ENCODE measurements at places on chromosomes 2 and 18.
A peak's percentile ranks its signal among the peaks of the same experiment; 100 is the strongest.

- no peak for DNase-seq
Measured at GRCh38 chr2:13696601-13697000, 935.9 kb upstream of the LRATD1 start.

DNA sequence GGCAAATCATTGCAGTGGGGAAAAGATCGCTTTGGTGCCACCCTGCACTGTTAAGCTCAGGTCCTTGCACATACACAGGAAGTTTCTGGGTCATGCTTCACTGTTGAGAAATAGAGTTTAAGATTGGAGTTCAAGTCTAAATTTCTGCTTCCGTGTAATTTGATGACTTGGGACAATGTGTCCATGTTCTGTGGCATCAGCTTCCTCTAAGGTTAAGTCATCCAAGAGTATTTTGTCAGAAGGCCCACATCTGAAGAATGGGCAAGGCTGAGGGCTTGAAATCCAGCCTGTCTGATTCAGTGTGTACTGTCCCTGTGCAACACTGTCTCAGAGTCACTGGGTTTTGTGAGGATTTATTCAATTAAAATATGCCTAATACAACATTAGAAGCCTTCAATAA, 880.7 kb downstream of the SUCLG1 start:
- DNase-seq, result no peak

GRCh38 chr18:62144338-62144737, 42.5 kb downstream of the PIGN start:
- no peak for DNase-seq

DNA sequence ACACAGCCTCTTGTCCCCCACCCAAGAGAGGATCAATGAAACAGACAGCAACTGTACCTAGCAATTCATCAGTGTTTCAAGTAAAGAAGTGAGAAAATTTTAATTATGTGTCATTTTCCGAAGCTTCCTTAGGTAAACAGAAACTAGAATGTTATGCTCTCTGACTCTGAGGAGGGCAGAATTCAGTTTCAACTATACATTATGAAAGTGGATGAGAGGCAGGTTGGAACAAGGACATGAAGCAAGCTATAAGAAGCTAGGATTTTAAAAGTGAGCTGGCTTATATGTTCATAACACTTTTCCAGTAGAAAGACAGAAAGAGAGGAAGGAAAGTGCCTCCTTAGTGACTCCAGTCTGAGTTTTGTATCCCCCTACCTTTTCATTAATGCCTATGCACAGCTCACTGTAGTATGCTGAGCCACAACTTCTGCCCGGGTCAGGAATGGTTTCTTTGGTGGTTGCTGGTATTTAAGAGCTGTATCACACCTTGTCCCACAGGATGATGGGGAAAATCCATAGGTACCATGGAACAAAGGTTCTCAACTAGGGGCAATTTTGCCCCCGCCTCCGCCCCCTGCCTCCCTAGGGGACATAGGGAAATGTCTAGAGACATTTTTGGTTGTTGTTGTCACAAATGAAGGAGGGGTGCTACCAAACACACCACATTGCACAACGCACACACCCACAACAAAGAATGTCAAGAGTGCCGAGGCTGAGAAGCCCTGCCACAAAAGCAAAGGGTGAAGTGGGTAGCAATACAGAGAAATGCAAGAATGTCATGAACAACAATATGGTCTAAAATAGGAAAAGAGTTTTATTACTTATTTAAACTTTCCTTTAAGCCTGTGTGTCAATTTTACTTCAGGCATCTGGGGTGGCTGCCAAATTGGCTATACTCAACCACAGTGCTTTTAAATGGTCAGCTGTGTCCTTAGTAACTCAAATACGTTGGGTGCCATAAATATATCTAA, 161.0 kb upstream of the ZFP36L2 start:
- no peak for DNase-seq

- no peak for DNase-seq
Measured at GRCh38 chr2:30371772-30372373, 75.2 kb upstream of the LCLAT1 start.

GRCh38 chr2:224969633-224970260, 72.5 kb downstream of the DOCK10 start:
- DNase-seq, result no peak

DNA sequence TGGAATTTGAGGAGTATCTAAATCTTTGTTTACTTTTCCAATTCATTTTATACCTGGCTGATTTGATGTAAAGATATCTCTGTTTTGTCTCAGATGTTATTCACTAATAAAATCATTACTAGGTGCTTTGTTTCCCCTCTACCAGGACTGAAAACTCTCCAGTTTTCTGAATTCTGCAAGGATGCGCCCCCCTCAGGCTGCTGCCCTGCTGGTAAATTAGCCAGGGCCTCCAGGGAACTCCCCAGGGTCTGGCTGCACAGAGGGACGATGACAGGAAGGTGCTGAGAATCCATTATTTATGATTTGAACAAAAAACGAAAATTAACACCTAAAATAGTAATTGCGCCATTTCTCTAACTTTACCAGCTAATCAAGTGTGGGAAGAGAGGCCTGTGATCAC, 541.2 kb upstream of the POU3F3 start:
- DNase-seq, result no peak

GRCh38 chr2:188869550-188869949, 104.6 kb upstream of the COL3A1 start:
- no peak for DNase-seq

- no peak for DNase-seq
Measured at GRCh38 chr2:105488285-105488684, 89.4 kb upstream of the FHL2 start.

GRCh38 chr2:211766689-211767088, 771.9 kb downstream of the ERBB4 start:
- DNase-seq, result no peak

DNA sequence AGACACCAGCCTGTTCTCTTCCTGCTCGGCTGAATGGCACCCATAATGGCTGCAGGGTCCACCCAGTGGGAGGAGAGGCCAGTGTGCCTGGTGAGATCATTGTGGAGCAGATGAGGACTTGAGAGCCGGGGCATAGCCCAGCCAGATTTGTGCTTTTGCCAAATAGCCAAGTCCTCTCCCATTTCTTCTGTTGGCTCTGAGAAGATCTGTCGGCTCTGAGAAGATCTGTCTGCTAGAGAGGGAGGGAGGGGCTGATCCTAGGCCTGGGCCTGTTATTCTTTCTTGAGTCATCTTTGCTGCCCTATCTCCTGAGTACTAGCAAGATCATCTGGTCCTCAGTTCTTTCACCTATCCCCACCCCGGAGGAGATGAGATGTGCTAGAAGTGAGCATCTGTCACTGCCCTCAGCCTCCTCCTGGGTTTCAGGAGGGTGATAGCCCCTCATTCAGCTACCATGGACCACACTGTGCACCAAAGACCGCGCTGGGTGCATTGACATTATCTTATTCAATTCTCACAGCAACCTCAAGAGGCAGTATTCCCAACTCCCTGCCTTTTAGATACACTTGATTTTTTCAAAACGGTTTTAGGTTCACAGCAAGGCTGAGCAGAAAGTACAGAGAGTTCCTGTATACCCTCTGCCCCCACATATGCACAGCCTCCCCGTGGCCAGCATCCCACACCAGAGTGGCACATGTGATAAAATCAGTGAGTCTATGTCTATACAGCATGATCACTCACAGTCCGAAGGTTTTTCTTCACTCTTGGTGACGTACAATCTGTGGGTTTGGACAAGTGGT, 98.6 kb downstream of the CAPN13 start:
- no peak for DNase-seq

GRCh38 chr2:191539068-191539467, 138.9 kb upstream of the NABP1 start:
- no peak for DNase-seq

DNA sequence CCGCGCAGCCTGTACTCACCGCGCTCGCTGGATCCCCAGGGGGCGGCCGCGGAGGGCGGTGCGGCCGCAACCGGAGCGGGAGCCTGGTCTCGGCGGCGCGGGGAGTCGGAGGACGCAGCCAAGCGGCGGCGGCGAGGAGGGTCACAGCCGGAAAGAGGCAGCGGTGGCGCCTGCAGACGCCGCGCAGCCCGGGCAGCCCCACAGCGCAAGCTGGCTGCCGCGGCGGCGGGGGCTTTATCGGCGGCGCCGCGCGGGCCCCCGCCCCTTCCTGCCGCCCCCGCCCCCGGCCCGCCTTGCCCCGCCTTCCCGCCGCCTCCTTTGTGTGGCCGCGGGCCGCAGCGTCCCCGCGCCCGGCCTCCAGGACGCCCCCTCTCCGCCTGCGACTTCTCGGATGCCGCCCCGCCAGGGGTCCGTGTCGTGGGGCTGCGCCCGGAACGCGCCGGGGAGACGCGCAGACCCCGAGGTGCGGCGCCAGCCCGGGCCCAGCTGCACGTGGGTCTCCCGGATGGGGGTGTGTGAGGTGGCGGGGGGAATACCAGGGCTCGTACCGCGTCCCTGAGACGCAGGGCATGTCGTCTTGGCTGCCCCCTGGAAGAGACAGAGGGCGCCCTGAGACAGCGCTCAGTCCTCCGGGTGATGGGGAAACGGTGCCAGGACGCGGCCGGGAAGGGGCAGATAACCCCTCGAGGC, at the start of gene SERPINE2:
Gene SERPINE2 (minus strand): TSS at position 207 of the 690 bp plus-strand sequence. CDS start 37,386 bp downstream, outside the sequence.
- peak; percentile 60 for DNase-seq

DNA sequence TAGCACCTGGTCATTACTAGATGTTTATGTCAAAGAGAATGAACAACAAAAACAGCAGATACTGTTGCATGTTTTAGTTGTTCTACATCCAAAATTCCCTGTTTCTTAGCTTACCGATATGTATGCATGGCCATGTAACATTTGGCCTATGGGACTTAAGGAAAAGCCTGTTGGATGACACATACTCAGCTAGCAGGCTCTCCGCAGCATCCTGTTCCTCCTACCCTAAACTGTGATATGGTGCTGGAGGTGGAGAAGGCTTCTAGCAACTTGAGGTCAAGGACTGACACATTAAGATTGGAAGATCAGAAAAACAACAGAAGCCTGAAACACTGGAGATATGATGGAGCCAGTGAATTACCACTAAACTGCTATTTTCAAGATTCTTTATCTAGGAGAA, 537.8 kb downstream of the LRRTM4 start:
- DNase-seq, result no peak

GRCh38 chr2:207260947-207261346, 95.2 kb upstream of the KLF7 start:
- DNase-seq, result no peak

- no peak for DNase-seq
Measured at GRCh38 chr2:131394147-131394931, 30.4 kb upstream of the RAB6D start.

DNA sequence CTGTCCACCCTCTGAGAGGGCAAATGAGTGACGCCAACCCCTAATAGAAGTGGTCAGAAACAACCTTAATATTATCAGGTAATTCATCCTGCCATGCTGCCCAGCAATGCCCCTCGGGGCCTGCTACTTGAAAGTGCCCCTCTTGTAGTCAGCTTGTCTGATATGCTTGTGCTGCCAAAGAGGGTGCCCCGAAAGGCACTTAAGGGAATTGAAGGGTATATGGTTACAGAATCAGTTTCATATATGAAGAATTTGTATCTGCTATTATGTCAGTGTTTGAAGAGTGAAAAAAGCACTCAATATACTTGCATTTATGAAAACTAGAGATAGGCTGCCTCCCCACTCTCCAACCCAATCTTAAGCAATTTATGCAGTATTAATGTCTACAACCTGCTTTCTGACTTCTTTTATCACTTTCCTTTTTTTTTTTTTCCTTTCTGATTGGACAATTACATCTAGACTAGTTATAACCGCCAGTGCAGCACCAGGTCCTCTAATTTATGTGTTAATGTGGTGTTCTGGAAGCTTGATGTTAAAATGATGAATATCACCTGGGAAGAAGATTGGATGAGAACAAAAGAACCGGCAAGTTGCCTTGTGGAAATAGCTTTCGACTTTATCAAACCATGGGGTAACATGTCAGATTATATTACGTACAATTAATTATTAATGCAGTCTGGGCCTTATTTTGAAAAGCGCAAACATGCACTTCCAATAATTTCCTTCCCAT, 646.9 kb upstream of the ACVR2A start:
- DNase-seq, result no peak

- DNase-seq, result peak; percentile 39
Measured at GRCh38 chr2:159071190-159071915, 102.9 kb downstream of the TANC1 start.

DNA sequence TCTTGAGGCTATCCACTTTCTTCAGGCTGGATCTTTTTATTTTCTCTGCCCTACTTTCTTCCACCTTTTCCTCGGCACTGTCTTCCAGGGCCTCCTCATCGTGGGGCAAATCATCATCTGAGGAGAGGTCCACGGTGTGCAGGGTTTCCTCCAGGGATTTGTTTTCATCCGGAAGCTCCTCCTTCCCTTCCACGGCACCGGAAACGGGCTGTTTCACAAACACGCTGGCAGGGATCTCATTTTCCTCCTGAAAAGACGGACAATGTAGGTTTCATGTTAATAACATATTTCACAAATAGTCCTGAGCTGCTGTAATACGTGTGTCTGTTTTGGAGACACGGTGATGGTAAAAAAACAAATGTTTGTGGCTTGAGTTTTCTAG, 10.4 kb downstream of the CAVIN2 start:
- no peak for DNase-seq

- DNase-seq, result no peak
Measured at GRCh38 chr2:78890935-78891334, 134.6 kb upstream of the REG3G start.

GRCh38 chr2:17543848-17544247, 3.4 kb downstream of the VSNL1 start:
- DNase-seq, result no peak

- no peak for DNase-seq
Measured at GRCh38 chr2:120228503-120228902, 5.3 kb upstream of the TMEM185B start.

GRCh38 chr18:13934676-13935075, 19.3 kb upstream of the MC2R start:
- DNase-seq, result no peak

- DNase-seq, result no peak
Measured at GRCh38 chr2:12210016-12210933, 463.8 kb downstream of the LPIN1 start.

DNA sequence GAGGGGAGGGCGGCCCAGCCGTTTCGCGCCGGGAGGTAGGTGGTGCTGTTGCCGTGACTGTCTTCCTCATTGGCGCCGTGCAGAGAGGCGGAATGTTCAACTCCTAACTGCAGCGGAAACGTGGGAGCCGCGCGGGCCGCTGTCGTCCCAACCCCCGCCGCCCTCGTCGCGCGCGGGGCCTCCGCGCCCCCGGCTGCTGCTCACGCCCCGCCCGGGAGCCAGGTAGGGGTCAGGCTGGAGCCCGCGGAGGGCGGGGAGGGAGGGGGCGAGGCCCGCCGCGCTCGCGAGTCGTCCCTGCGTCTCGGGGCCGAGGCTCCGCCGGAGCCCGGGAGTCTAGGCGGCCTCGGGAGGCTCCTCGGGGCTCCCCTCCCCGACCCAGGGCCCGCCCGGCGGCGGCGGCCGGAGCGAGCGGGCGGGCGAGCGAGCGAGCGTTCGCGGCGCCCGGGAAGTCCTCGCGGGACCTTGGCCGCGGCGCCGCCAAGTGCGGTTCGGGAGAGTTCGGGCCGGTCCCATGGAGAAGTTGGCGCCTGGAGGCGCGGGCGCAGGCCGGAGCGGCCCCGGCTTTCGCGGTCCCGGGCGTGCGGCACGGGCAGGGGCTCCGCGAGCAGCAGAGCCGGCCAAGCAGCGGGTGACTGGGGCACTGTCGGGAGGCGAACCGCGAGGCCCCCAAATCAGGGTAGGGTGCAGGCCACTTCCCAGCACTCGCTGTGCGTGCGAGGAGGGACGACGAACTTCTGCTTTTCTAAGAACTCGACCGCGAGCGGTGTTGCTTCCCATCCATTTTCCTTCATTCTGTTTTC, at the start of gene MAP3K20:
Gene MAP3K20 (plus strand): TSS at position 66 of the 800 bp plus-strand sequence. CDS start 15,186 bp downstream, outside the sequence.
- peak; percentile 8 for DNase-seq
